CD4-positive, alpha-beta T cell treated with Interleukin-10 for 1 hour (primary cell): ENCODE measurements at places on chromosomes 6 and 20.

- no peak for DNase-seq
Measured at GRCh38 chr6:2007165-2007564, 238.2 kb downstream of the GMDS start.

- no peak for DNase-seq
Measured at GRCh38 chr20:19428324-19428723, 215.9 kb downstream of the SLC24A3 start.

DNA sequence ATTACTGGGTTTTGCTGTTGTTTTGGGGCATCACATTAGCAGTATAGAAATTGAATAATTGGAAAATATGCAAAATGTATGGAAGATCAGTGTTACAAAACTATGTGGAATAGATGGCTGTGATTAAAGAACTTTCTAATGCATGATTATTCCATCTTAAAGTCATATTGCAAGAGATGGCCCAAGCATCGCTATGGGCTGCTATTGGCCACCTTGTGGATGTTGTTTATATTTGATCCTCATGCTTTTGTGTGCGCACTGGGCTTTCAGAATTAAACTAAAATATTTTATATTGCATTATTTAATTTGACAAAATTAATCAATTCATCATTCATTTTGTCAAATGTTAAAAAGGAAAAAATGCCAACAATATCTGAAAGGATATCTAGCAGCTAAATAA is 16.1 kb upstream of the HMGN3 start:
- no peak for DNase-seq

DNA sequence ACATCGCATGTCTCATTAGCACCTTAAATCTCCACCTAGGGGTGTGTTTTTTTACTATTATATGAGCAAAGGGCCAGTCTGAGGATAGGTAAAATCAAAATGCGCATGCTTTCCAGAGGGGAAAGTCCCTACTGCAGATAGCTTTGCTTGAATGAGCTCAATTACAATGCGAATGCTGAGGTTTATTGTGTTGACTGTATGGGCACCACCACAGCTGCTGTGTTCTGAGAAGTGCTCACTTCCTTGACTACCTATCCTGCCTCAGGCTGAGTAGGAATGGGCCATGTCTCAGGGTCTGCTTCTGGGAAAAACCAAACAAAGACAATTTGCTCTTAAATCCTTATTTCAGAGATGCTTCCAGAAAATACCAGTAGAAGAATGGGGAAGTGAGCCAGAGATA is 36.6 kb downstream of the MOCS1 start:
- DNase-seq = no peak

- no peak for DNase-seq
Measured at GRCh38 chr6:7473805-7474719, 67.4 kb upstream of the DSP start.

- no peak for DNase-seq
Measured at GRCh38 chr6:9412951-9413559, 977.7 kb upstream of the SLC35B3 start.

GRCh38 chr6:147983581-147984366 is 358.9 kb upstream of the SASH1 start:
- DNase-seq = no peak

DNA sequence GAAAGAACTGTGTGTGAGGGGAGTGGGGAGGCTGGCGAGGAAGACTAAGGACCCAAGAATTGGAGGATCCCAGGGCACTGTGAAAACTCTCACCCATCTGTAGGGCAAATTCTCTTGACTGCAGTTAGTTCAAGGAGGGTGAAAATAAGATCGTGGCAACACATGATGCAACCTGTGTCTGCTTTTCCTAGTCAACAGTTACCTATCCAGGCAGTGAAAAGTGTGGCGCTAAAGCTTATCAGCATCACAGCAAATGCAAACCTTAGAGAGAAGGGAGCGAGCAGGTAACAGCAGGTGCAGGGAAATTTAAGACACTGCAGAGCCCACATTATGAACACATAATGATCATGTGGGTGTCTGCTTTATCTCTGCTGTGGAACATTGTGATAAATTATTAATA is 97.7 kb upstream of the SGK1 start:
- DNase-seq = no peak

- no peak for DNase-seq
Measured at GRCh38 chr20:21181028-21181427, 55.1 kb downstream of the KIZ start.

DNA sequence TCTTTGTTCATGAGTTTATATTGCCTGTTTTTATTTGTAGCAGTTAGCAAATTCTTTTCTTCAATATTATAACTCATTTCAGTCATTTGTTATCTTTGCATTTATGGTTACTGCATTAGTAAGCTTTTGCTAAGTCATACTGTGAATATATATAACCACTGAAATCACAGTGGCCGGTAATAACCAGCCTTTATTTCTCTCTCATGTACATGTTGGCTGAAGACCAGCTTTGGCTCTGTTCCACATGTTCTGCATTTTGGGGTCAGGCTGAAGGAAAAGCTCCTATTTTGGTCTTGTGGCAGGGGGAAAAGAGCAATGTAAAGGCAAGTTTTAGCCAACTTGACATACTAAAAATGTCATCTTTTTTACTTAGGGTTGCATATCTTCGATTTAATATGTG is 276.3 kb downstream of the BCKDHB start:
- DNase-seq = no peak

- DNase-seq = no peak
Measured at GRCh38 chr20:63449025-63449424, 23.4 kb downstream of the KCNQ2 start.

DNA sequence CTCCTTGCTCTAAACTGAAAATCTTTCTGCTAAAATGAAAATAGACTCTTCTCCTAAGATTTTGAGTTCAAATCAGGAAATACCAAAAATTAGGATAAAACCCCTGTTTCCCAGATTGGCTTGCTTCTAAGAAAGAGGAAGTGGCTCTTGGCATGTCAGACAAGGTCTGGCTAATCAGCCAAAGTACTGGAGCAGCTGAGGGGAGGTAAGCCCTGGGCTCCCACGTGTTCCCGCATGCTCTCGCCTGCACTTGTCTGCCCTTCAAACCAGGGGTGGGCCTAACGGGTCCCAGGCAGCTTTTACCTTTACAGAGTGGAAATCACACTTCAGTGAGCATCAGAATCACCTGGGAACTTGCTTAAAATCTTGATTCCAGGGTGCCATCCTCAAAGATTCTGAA is 43.2 kb upstream of the GABRR1 start:
- DNase-seq = no peak

GRCh38 chr20:44832724-44833123 is 22.4 kb upstream of the RIMS4 start:
- no peak for DNase-seq

DNA sequence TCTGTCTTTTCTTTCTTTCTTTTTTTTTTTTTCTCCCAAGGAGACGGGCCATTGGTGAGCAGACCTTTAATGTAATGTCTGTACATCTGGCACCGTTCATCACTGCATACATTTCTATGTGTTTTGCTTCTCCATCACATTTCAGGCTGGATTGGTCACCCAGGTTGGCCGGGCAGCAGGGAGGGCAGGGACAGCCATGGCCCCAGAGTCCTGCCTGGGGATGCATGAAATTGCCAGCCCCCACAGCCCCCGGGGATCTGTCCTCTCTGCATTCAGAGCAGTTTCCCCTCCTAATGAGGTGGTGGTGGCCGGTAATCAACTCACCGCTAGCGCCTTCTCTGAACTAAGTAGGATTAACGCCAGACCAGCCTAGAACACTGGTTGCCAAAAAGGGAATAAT is 50.4 kb downstream of the APCDD1L start:
- DNase-seq = no peak

DNA sequence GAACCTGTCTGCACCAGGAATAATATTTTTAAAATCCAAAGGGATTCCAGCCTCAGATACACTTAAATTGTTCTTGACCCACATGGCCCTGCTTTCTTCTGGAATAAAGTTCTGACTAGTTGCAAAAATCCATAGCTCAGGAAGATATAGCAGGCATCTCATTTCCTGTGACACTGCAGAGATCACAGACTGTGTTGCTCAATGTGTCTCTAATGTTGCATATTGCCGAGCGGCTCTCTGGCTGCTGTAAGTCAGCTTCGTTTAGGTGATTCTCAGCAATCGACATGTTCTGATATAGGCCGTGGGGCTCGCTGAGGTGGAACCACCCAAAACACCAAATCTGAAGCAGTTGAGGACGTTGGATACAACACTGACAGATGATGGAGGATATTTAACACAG is 498.3 kb upstream of the AGPAT4 start:
- DNase-seq = no peak

DNA sequence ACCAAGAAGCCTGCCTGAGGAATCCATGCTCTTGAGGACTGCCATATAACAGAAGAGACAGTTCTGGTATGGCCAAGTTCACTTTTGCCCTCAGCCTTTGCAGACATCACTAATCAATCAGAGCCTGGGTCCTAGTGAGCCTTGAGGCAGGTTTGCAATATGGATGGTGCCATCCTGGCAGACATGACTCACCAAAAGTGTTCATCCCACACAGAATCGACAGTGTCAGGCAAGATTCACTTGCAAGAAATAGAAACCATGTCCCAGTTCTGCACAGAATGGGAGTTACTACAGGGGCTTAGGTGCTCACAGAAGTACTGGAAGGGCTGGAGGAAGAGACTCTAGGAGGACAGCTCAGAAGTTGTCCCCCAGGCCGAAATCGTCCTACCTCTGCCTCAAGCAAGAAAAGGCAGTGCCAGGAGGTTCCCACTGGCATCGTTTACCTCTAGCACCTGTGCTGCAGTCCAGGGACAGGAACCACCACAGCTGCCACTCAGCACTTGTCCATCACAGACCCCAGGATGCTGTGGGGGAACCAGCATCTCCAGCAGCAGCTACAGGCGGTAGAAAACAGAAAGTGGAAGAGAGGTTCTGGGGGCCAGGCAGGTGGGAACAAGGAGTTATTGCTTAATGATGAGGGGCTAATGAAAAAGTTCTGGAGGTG is 42.6 kb upstream of the PHACTR3 start:
- no peak for DNase-seq

- DNase-seq = peak; percentile 26
Measured at GRCh38 chr6:167699141-167699931, 127.4 kb upstream of the AFDN start.

GRCh38 chr6:83974409-83975050 is 59.0 kb upstream of the MRAP2 start:
- DNase-seq = no peak
